ENCODE measurements at places on chromosomes 5 and 9.

DNA sequence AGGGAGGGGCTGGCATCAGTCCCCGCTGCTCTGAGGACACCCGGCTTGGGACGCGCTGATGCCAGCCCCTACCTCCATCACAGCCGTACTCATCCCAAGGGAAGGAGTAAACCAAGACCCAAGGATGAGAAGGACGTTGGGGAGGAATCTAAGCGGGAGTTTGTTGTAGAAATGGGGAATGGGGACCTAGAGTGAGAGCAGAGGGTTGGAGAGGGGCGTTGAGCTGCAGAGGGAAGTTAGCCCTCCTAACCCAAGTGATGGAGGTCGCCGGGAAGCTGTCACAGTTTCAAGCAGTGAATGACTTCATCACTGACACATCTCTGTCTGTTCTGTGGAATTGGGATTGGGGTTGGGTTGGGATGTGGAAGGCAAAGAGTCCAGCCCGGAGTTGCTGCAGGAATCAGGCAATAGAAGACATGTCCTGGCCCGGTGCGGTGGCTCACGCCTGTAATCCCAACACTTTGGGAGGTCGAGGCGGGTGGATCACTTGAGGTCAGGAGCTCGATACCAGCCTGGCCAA is 759 bp upstream of the SUSD1 start:
- no peak for DNase-seq

GRCh38 chr9:366620-367019 is 152.0 kb downstream of the DOCK8 start:
- no peak for DNase-seq

- no peak for DNase-seq
Observed at GRCh38 chr9:9286001-9286400, 1326.8 kb downstream of the PTPRD start.

- no peak for DNase-seq
Observed at GRCh38 chr5:2149195-2149539, 266.4 kb upstream of the IRX4 start.

DNA sequence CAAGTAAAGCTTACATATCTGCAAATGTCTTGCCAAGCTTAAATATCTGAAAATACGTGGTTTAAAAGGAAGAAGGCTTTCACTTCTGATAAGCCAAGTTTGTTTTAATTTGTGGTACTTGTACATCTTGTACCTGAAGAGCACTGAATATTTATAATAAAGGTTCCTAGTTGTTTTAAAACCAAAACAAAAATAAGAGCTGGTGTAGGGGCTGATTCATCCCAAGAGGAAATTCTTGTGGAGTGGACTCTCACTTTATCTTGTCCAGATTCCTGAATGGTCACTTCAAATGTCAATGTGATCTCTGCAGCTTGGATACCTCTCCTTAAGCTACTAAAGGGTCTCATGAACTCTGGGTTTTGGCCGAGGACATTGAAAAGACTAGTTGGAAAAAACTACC is 29.5 kb downstream of the MAMDC2 start:
- no peak for DNase-seq

DNA sequence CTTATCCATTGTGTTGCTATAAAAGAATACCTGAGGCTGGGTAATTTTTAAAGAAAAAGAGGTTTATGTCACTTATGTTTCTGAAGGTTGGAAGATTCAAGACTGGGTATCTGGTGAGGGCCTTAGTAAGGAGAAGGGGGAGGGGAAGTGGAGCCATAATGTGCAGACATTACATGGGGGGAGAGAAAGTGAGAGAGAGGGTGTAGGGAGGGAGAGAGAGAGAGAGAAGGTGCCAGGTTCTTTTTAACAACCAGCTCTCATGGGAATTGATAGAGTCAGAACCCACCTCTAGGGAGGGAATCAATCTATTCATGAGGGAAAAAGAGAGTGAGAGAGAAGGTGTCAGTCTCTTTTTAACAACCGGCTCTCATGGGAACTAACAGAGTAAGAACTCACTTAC is 29.5 kb downstream of the SPEF2 start:
- no peak for DNase-seq

DNA sequence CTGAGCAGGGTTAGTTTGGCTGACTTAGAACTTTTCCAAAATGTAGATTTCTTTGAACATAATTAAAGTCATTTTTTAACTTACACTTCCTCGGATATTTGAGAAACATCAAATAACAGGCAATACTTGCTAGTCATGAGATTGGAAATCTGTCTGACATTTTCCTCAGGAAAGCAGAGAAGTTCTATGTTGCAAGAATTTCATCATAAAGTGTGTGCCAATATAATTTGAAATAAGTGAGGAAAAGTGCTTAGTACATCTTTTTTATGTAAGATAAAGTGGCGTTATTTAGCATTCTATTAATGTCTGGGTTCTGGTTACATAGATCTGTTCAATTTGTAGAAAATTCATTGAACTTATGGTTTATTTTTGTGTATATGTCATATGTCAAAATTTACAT is 48.7 kb upstream of the C5orf47 start:
- DNase-seq = no peak

- no peak for DNase-seq
Observed at GRCh38 chr5:79333852-79334557, 98.1 kb downstream of the JMY start.

GRCh38 chr5:95956021-95956899 is 5.4 kb downstream of the ELL2 start:
- DNase-seq = no peak

DNA sequence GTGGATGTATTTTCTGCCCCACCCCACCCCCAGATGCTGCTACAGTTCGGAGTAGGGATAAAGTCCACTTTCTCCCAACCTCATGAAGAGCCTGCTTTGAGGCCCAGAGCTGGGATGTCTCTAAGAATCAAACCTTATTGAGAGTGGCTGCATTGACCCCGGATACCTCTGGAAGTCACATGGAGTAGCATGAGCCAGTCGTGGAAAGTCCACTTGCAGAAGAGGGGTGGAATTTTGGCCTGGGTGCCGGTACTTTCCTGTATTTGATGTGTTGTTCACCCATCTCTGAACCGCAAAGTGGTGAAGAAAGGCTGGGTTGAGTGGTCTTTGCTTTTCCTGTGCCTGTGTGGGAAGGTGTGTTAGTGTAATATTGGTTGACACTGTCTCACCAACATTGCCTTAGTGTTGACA is 3.7 kb downstream of the OTULIN start:
- DNase-seq = no peak

GRCh38 chr5:50724262-50724661 is 57.8 kb downstream of the PARP8 start:
- no peak for DNase-seq

- no peak for DNase-seq
Observed at GRCh38 chr9:38145526-38146053, 76.6 kb upstream of the SHB start.

GRCh38 chr9:95505717-95506427 is 10.9 kb downstream of the PTCH1 start:
- peak; percentile 68 for DNase-seq

DNA sequence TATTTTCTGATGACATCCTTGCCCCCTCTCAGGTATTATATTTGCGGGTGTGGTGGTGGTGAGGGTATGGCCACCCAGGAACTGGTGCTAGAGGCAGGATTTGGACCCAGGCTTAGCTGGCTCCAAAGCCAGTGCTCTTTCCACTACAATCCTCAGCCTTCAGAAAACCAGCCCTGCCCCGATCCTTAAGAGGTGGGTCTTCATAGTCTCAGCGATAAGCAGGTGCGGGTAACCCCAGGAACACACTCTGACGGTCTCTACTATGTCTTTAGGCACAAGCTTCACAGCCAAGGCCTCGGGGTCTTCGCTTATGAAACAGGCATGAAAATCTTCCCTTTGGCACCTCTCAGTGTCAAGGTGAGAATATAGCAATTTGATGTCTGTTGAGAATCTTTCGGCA is 169.3 kb downstream of the FGF18 start:
- no peak for DNase-seq

Measured in GM13977 (cell line).